ENCODE measurements at places on chromosomes 2 and 18. TPM values are rescaled to one million over a fixed set of nuclear protein-coding genes. Genes with fewer than 3 reads are reported as not detected.

BOLL gene
- not detected for total RNA-seq

- DNase-seq = no peak
Observed at GRCh38 chr2:9247786-9248185, 41.2 kb downstream of the ASAP2 start.

GRCh38 chr2:54665436-54665856 is 58.0 kb upstream of the EML6 start:
- DNase-seq = peak; percentile 60

DNA sequence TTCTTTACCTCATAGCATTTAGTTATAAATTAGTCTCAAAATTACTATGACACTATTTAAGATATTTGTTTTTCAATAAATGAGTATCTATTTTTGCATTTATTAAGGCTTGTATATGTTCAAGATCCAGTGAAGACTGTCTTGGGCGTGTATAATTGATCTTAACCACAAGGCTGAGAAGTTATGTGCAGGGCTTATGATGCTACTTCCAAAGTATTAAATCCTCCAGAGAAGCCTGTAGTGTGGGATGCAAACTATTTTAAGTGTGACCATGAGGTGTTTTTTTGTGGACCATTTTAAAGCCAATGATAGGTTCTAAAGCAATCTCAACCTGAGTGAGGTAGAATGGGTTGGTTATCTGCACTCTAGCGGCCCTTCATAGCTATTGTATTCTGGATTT is 219.9 kb downstream of the ZNF407 start:
- no peak for DNase-seq

CYP20A1 gene
- 32.5 TPM for total RNA-seq

- no peak for DNase-seq
Observed at GRCh38 chr18:63897072-63897471, 9.6 kb downstream of the SERPINB2 start.

ZNF385B gene
- 3.2 TPM for total RNA-seq

CHRNG gene
- total RNA-seq = not detected

DNA sequence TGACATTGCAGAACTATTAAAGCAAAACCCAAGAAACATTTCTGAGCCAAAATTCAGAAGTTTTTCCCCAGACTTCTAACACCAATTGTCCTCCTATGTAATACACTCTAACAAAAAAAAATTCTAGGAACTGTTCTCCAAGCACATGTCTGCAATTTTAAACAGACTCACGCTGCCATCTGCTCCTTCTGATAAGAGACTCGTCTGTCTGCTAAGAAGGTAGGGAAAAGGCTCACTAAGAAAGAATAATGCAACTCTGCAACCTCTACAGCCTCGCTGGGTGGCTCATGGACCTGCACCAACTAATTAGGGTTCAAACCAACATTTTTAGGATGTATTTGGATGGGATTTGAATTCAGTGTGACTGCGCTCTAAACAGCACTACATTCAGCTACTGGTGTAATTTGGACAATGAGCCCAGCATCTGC is 366.5 kb downstream of the DSC3 start:
- DNase-seq = no peak

GRCh38 chr2:23478087-23478932 is 93.3 kb downstream of the KLHL29 start:
- DNase-seq = no peak
